ENCODE measurements at places on chromosomes 16 and 17.

GRCh38 chr16:67462279-67462655, 18.7 kb downstream of the ATP6V0D1 start:
- no peak for DNase-seq

DNA sequence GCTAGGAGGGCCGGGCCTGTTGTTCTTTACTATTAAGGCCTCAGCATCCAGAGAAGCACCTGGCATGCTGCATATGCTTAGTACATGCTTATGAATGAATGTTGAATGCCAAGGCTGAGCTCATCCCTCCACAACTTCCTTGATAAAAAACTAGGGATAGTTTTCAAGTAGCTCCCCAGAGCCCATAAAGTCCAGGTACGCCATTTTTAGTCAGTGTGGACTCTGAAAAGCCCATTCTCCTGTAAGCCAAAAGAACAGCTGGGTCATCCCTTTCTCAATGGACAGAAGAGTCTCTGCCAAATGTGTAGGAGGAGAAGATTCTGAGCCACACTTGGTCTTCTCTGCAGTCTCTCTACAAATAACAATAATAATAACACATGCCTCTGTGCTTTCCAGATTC, 8.9 kb upstream of the ITGB3 start:
- DNase-seq, result no peak

DNA sequence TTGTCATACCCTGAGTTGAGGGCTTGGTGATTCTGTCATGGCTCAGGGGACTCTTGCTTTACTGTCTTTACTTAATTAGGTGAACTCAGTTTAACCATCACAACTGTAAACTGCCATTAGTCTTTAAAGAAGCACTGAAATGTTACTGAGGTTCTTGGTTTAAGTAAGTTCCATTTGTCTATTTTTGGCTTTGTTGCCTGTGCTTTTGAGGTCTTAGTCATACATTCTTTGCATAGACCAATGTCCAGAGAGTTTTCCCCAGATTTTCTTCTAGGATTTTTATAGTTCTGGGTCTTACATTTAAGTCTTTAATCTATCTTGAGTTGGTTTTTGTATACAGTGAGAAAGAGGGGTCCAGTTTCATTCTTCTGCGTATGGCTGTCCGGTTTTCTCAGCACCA, 137.5 kb downstream of the SOCS1 start:
- DNase-seq, result no peak

GRCh38 chr17:81563861-81564586, 11.9 kb upstream of the FAAP100 start:
- no peak for DNase-seq

- no peak for DNase-seq
Measured at GRCh38 chr16:5709889-5710288, 612.3 kb upstream of the EEF2KMT start.

DNA sequence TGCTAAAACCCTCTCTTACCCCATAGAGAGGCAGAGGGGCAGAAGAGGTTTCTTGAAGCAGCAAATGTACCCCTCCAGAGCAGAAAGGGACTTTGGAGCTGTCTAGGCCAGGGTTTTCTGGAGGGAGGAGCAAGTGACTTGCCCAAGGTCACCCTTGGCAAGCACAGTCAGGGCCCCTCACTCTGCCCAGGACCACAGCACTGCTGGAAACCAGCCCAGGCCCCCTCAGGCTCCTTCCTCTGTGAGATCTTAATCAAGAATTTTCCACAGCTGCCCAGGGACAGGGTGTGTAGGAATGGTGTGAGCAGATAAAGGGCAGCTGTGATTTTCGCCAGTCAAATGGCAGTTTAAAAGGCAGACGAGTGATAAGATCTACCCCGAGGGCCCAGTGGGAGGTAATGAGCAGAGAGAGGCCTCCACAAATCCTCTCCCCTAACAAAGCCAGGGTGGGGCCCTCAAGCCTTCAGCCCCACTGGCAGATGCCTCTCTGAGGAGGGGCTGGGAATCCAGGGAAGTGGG, 3.9 kb upstream of the SLC12A3 start:
- no peak for DNase-seq

- DNase-seq, result peak; percentile 34
Measured at GRCh38 chr17:80991645-80992076, at the start of gene CHMP6. Gene CHMP6, plus strand, starts transcription at chr17:80991841. Its CDS starts 78 bp downstream, at chr17:80991919.

- DNase-seq, result no peak
Measured at GRCh38 chr17:34765291-34765690, 185.9 kb downstream of the TMEM132E start.

- no peak for DNase-seq
Measured at GRCh38 chr16:273547-274421, 2.0 kb downstream of the RGS11 start.

DNA sequence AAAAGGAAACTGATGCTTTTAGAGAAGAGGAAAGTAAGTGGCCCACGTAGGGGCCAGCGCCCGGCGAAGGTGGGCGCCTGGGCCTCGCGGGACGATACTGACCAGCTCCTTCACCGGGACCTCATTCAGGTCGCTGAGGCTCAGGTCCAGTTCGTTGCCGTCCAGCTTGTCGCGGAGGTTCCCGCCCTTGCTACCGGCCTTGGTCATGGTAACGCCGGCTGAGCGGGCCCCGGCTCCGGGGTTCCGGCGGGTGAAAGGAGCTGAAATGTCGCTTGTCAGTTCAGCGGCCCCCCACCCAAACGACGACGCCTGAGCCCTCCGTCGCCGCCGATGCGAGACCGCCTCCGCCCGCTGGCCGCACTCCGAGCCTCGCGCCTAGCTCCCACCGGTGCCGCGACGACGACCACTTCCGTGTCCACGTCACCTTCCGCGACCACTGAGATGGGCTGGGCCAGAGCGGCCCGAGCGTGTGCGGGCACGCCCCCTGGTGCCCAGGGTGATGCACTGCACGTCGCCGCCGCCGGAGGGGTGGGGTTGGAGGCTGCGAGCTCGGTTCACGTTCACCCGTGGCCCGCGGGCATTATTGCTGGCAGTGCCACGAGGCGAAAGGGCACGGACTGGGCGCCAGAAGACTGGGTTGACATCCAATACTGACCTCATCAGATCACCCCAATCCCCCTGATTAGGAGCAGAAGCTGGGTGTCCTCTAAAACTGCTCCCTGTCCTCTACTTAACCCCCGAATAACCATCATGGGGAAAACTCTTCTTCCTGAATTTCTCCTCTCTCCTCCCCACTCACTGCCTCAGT, at the start of gene LRRC59:
Gene LRRC59, minus strand, starts transcription at position 413 of the 808 bp plus-strand sequence. Its CDS starts 206 bp downstream, at position 207.
- peak; percentile 52 for DNase-seq

DNA sequence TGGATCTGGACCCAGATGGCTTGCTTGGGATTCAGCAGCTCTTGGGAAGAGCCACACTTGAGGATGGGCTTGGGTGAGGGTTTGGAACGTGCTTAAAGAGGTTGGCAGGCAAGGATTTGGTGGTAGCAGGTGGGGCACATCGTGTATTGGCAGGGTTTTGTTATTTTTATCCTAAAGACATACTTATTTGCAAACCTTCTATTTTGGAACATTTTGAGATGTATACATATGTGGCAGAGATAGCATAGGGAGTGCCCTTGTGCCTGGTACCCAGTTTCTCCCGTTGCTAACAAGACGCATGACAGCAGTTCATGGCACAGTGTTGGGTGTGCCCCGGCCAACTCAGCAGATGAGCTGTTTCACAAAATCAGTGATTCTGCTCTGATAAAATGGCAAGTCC, 9.1 kb downstream of the BANP start:
- DNase-seq, result no peak

DNA sequence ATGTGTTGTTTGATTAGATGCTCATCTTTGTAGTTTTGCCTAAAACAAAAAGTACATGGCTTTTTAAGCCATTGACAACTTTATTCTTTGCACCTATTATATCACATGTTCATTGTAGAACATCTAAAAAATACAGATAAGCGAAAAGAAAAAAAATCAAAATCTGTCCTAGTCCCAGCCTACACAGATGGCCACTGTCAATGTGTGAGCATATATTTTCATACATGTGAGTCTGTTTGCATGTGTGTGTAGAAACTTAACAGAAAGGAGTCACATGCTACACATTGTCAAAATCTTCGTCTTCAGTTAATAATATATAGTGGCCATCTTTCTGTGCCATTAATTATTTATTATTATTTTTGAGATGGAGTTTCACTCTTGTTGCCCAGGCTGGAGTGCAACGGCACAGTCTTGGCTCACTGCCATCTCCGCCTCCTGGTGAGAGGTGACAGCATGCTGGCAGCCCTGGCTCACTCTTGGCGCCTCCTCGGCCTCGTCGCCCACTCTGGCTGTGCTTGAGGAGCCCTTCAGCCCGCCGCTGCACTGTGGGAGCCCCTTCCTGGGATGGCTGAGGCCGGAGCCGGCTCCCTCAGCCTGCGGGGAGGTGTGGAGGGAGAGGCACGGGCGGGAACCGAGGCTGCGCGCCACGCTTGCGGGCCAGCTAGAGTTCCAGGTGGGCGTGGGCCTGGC, 68.5 kb upstream of the AMZ2 start:
- no peak for DNase-seq

DNA sequence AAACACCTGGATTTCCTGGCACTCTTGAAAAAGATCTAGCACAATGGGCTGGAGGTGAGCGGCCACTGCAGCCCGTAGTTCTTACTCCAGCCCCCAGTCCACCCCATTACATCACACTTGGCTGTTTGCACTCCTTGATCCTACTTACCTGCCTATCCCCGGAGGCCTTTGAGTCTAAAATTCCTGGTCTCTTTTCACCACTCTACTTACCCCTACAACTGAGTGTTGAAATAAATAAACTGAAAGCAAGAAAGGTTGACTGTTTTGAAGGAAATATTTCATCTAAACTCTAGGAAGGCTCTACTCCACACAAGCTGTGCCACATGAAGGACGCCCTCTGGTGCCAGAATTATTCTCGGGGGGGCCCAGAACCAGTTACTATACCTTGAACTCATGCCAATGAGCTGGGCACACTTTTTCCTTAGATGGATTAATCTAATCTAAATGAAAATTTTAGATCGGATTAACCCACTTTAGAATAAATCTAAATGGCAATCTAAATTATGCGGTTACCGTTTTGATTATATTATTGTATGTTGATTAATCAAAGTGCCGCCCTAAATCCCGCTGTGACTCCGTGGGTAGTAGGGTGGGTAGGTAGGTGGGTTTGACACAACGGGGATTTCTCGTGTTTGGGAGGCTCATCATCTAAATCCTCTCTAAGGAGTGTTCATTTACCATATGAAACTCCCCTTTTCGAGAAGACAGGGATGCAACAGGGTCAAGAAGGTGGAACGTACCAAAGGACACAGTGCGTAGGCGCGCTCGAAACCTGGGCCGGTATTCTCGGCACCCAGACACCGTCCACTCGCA, 651 bp upstream of the EIF1 start:
- no peak for DNase-seq

DNA sequence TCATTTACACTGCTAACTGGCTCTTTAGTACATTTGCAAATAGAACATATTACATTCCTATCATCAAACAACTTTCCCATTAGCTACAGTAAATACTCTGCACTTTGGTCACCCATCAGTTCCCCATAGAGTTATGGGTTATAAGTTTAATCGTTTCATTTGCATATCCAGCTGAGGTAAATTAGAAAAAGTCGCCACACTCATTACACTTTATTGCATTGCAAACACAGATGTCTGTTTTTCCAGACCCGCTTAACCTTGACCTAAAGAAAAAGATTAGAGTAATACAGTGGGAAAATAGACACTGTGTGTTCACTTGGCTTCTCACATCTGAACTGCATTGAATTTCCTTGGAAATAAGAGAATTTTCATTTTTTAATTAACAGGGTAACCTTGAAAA, 213.1 kb upstream of the PSMD7 start:
- DNase-seq, result no peak

DNA sequence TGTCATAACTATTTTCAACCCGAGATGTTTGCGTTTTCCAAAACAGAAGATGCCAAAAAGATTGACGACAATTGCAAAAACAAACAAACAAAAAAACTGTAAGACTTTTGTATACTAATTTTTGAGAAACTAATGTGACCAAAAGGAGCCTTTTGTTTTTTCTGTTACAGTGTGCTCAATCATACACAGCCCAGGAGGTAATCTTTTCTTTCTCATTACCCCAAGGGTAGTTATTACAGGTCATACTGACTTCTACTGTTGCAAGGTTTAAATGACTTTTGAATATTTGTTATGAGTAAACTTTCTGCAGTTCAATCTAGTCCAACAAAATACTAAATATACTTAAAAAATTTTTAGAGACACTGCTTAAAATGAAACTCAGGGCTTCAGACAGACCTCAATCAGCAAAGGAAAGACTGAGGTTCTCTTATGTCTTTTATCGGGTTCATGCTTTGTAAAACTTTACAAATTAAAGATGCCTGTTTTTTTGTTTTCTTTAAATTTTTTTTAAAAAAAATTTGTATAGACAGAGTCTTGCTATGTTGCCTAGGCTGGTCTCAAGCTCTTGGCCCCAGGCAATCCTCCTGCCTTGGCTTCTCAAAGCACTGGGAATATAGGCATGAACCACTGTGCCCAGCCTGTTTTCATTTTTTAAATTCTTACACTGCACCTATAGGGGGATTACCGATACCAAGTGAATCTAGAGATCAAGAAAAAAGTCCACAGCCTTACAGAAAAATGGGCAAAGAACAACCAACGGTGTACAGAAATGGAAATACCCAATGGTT, 47.6 kb downstream of the SPOP start:
- no peak for DNase-seq

GRCh38 chr17:56545930-56546329, 47.6 kb upstream of the NOG start:
- no peak for DNase-seq
